Anterior cingulate cortex (tissue), 58 donors: ENCODE measurements at places on chromosomes 1 and 21.

GRCh38 chr1:208068407-208068806 is 157.5 kb upstream of the CD34 start:
- DNase-seq: no peak

GRCh38 chr1:11764115-11764514 is 2.1 kb downstream of the C1orf167 start:
- no peak for DNase-seq

- DNase-seq: no peak
Measured at GRCh38 chr1:107879927-107880326, 85.1 kb downstream of the VAV3 start.

DNA sequence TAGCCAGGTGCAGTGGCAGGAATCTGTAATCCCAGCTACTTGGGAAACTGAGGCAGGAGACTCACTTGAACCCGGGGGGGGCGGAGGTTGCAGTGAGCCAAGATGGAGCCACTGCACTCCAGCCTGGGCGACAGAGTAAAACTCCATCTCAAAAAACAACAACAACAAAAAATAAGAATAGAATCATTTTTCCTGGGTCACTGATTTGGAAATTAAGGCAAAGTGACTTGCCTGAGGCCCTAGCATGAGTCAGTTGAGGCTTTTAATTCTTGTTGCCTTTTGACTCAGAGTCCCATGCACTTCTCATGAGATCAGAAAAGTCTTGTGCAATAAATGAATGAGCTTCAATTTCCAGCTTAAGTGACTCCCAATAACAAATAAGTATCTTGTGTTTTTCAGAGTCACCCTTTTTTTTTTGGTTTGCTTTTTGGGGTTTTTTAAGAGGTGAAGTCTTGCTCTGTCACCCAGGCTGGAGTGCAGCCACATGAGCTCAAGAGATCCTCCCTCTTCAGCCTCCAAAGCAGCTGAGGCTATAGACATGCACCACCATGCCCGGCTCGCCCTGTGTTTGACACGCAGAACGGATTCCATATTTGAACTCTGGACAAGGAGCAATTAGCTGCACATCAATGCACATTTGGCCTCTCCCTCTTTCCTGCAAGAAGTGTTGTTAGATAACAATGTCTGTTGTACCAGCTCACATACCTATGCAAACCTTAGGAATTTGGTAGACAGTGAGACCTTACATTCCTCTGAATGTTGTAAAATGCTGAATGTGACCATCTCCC is 3.4 kb upstream of the PLEKHM2 start:
- DNase-seq: no peak

DNA sequence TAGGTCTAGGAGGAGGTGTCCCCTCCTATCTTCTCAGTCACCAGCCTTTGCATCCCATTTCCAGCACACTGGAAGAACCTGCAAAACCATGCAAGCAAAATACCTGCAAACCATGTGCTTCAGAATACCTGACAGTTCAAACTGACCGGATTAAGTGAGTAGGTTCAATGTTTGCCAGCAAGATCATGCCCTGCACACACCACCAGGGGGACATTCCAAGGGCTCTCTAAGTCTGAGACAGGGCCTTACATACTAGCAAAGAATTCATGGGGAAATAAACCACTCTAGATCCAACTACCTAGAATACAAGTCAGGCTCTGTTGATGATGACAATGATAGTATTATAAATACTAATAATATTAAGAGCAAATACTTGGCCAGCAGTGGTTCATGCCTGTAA is 27.6 kb downstream of the INPP5B start:
- no peak for DNase-seq

DNA sequence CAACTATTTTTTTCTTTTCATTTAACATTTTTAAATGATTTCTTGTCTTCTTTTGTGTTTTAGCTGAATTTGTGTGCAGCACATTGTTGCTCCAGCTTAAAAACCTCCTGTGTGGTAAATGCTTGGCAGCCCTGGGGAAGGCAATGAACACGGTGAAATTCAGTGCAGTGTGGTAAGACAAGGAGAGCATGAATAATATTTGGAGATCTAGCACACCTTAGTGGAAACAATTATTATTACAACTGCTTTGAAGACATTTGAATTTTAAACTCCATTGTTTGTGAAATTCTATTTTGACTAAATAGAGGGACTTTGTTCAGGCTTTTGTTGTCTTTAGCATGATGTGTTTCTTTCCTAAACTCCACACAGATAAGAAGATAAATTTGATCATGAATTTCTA is 242.6 kb upstream of the CXADR start:
- DNase-seq: peak; percentile 7

GRCh38 chr1:167207940-167208623 is 12.6 kb upstream of the POU2F1 start:
- no peak for DNase-seq

GRCh38 chr1:165383599-165384405 is 27.3 kb upstream of the LMX1A start:
- peak; percentile 34 for DNase-seq

DNA sequence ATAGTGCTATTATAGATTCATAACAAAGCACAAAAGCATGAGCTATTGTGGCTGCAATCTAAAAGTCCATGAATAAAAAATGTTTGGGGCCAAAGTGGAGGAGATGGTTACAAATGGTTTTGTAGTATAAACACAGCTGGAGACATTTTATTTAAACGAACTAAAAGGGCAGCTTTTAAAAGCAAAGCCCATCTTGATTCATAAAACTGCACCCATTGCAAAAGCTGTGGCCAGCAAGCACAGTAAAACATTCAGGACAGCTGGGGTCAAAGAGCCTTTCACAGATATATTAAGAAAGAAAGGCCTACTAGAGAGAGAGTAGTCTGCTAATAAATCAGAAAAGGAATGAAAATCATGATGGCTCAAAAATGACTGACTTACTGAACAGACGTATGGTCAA is 520.8 kb downstream of the NUF2 start:
- DNase-seq: no peak

- no peak for DNase-seq
Measured at GRCh38 chr1:246113555-246114095, 393.5 kb downstream of the SMYD3 start.

GRCh38 chr1:173717238-173717637 is 2.5 kb downstream of the KLHL20 start:
- DNase-seq: no peak

DNA sequence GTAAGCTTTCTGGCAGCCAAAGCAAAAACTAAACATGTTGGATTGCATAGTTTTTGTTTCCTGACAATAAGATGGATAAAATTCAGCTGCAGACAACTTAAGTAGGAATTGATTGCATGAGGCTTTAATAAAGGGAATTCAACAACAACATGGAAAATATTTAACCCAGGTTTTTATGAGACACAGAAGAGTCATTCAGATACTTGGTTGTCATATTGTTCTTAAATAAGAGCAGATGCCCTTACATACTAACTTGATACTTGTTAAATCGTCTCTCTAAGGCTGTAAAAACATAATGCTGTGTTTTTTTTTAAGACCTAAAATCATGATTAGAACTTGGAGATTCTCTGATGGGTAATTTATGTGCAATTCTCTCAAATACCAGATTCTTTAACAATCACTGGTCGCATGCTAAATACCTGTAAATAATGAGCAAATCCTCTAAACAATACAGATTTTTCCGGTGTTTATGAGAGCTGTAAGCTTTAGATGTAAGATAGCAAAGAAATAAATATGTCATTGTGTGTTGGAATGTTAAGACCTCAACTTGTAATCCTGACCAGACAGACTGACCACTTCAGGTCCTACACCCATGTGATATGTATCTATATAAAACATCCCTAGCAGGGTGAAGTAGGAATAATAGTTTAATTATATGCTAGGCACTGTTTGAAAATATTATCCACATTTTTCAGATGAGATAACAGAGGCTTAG is 37.8 kb upstream of the CD34 start:
- no peak for DNase-seq

- no peak for DNase-seq
Measured at GRCh38 chr1:46362158-46362557, 21.6 kb downstream of the NSUN4 start.

DNA sequence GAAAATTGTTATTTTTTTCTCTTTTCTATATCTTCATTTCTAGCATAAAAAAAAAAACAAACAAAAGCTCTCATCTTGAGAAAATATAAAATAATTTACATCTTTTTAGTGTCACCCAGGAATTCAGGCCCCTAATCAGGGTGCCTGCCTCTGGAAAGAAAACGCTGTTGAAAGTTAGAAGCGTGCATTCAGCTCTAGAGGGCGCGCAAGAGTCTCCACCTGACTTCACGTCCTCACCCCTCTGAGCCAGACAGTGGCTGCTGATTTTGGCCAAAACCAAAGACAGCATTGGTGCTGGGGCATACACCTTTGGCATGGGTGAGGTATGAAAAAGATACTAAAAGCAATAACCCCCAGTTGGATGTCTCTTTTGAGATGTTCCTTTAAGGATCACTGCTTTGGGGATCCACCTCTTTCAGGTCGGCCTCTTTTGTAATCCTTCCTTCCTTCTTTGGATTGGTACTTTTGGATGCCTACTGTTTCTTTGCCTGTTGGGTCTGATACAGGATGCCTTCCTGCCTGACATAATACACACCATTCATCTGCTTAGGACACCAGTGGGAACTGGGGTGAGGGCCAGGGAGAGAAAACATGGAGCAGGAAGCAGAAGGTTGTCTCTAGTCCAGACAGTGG is 77.6 kb upstream of the CHRM3 start:
- no peak for DNase-seq

- no peak for DNase-seq
Measured at GRCh38 chr1:33036051-33036525, 595 bp downstream of the AK2 start.

DNA sequence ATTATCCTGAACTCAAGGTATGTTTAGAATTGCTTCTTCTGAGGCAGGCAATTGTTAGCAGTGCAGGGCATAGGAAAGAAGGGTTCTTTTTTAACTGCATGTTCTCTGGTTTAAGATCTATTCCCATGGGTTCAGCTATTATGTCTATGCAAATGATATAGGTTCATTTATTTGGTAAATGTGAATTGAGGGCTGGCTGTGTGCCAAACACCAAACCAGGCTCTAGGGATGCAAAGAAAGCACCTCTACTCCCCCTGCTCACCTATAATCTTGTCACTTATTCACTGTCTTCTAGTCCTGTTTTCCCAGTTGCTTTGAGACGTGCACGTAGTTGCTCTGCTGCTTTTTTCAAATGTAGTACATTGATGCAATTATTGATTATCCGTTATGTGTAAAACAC is 691 bp upstream of the KIFAP3 start:
- no peak for DNase-seq
